Muscle of arm (tissue), 14 donors: ENCODE measurements at places on chromosomes 13 and 19. TPM values are rescaled to one million over a fixed set of nuclear protein-coding genes. Genes with fewer than 3 reads are reported as not detected.
A peak's percentile ranks its signal among the peaks of the same experiment; 100 is the strongest.

Gene POU4F1
- polyA plus RNA-seq, result 11.3 TPM

Gene NKPD1
- 1.1 TPM for polyA plus RNA-seq

- DNase-seq, result peak; percentile 61
Observed at GRCh38 chr19:12766051-12766521, 9.3 kb downstream of the HOOK2 start.

GRCh38 chr13:22866221-22866620 lies 314.6 kb upstream of the SGCG start:
- no peak for DNase-seq
